ENCODE measurements at places on chromosomes 2 and 18.

- ATAC-seq = no peak
These were observed 147.6 kb downstream of the CDC42EP3 start for GRCh38 chr2:37523814-37524362.

DNA sequence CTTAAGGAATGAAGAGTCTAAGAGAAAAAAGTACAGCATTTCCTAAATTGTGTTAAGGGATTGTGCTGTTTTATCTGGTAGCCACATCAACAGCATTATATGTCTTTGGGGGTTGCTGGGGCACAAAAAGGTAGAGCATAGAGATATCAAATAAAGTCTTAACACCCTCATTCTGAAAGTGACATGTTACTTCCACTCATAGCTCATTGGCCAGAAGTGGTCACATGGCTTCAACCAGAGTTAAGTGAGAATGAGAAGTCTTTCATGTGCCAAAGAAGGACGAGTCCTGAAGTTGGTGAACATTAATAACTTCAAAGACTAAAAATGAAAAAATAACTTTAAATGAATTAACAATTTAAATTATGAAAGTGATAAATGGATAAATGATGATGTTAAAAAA, 175.7 kb upstream of the ZEB2 start:
- ATAC-seq = no peak

- ATAC-seq = no peak
These were observed 163.1 kb downstream of the TNS1 start for GRCh38 chr2:217839750-217840107.

- ATAC-seq = no peak
These were observed 45.7 kb upstream of the RALBP1 start for GRCh38 chr18:9429662-9429993.
